ENCODE measurements at places on chromosomes 11 and 22.

DNA sequence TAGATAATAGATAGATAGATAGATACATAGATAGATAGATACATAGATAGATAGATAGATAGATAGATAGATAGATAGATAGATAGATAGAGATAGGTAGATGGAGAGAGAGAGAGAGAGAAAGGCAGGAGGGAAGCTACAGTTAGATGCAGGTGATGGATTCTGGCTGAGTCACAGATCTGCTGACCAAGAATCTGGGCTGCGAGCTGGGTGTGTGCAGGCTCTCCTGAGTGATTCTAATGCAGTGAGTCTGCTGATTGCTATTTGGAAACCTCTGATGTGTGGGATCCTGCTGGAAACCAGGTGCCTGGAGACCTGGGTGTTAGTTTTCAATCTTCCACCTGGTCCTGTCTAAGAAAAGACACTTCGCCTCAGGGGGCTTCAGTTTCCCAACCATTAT lies 1441.8 kb downstream of the TBC1D22A start:
- DNase-seq: no peak

- no peak for DNase-seq
Observed at GRCh38 chr11:110929129-110929528, 216.9 kb upstream of the ARHGAP20 start.

GRCh38 chr22:27128461-27129085 lies 471.2 kb downstream of the MIAT start:
- DNase-seq: no peak

GRCh38 chr22:28955817-28956216 lies 72.4 kb downstream of the ZNRF3 start:
- peak; percentile 75 for DNase-seq

- DNase-seq: no peak
Observed at GRCh38 chr11:68677432-68677831, 6.9 kb upstream of the GAL start.

GRCh38 chr22:41949297-41949965 lies 2.5 kb upstream of the CENPM start:
- DNase-seq: no peak

DNA sequence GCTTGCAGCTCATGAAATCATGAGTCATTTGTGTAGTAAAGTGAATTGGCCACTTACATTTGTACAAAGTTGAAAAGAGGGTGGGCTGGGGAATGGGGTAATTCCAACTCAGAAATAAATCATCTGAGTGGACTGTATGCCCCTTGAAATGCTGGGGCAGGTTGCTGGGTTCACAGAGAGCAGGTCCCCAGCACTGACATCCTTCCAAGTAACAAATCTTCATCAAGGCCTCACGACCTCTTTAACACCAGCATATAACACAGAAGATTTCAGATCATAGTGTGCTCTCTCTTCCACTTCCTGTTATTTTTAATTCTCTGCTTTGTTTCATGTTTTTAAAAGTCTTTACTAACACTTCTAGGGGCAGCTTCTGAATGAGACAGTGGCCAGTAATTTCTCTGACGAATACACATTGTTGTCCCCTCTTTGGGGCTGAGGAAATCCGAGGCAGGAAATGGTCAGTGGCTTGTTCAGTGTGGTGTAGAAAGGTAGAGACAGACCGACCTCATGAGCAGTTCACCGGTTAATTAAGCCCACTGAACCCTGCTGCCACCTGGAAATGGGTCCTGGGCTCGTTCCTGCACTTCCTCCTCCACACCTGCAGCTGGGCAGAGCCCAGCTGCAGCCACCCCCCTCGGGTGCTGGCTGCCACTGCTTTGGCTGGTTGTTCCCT lies 127.7 kb downstream of the MAML2 start:
- DNase-seq: no peak

All from activated T-cell treated with anti-CD3 and anti-CD28 coated beads for 48 hours (primary cell).